ENCODE measurements at places on chromosomes 11 and 22. TPM values are rescaled to one million over a fixed set of nuclear protein-coding genes. Genes with fewer than 3 reads are reported as not detected.

DNA sequence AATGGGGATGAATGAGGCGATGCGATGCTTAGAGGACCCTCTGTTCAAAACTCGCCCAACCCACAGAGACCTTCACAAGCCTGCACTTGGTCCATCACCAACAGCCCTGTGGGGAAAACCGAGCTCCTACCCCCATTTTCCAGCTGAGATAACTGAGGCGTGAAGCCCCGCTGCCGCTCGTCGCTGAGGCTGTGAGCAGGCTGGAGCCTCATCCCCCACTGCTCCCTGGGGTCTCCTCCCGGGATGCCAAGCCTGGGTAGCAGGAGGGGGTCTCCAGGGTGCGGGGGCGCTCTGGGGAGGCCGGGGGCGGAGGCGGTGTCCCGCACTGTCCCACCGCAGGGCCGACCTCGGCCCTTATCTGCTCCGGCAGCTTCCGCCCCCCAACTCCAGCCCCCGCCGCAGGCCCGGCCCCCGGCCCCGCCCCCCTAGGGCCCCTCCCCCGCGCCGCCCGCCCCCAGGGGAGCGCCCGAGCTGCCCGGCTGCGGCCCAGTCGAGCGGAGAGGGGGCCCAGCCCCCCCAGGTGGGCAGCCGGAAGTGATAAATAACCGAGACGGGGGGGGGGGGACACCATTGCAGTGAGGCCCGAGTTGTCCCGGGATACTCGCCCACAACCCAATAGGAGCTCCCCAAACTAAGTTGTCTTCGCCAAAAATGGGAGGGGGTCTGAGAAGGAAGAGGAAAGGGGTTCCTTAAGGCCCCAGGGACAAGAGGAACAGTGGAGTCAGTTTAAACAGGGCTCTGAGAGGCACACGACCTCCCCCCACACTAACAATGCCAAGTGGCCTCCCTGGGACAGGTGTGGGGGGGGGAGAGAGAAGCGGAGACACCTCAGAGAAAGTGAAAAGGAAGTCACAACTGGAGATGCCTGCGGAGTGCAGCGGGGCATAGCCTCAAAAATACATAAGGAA lies 8.3 kb upstream of the SLC39A13 start:
- no peak for DNase-seq

GRCh38 chr11:1740786-1741530 lies 9.4 kb downstream of the IFITM10 start:
- no peak for DNase-seq

DNA sequence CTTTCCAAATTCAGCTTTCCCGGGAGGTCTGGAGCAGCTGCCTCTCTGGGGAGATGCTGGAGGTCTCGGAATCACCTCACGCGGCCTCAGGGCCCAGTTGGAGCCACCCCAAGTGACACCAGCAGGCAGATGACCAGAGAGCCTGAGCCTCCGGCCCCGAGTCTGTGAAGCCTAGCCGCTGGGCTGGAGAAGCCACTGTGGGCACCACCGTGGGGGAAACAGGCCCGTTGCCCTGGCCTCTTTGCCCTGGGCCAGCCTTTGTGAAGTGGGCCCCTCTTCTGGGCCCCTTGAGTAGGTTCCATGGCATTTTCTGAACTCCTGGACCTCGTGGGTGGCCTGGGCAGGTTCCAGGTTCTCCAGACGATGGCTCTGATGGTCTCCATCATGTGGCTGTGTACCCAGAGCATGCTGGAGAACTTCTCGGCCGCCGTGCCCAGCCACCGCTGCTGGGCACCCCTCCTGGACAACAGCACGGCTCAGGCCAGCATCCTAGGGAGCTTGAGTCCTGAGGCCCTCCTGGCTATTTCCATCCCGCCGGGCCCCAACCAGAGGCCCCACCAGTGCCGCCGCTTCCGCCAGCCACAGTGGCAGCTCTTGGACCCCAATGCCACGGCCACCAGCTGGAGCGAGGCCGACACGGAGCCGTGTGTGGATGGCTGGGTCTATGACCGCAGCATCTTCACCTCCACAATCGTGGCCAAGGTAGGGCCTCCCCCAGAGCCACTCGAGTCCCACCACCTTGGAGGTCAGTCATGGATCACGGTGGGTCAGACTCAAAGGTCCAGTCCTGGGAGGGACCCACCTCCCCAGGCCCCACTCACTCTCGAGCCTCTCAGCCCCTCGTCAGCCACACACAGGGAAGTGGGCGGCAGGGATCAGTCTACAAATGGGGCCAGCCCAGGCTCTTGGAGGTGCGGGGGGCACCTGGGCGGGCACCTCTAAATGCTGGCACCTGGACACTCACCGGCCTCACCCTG lies 525 bp downstream of the SLC22A12 start:
- DNase-seq: no peak

GRCh38 chr22:29704528-29705285 lies 15.1 kb upstream of the CABP7 start:
- no peak for DNase-seq

DNA sequence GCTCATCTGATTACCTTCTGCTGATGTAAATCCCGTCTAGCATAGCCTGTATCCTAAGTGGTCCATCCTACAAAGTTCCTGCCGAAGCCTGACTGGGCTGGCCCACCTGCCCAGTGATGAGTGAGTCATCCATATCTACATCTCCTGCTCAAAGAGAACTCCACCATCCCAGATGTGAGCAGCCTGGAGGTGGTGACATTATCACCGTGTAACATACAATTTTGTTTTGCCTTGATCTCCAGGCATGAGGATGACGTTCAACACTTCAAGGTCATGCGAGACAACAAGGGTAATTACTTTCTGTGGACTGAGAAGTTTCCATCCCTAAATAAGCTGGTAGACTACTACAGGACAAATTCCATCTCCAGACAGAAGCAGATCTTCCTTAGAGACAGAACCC lies 5.6 kb downstream of the TMA7B start:
- DNase-seq: no peak

IRAG1 gene
- 0.23 TPM for total RNA-seq
